Upper lobe of left lung (tissue), 6 donors: ENCODE measurements at places on chromosomes 4 and X.
A peak's percentile ranks its signal among the peaks of the same experiment; 100 is the strongest.

- no peak for DNase-seq
Measured at GRCh38 chrX:153762626-153763173, 1.3 kb upstream of the PLXNB3 start.

GRCh38 chrX:152993933-152994332 is at the start of gene PNMA5:
TSS of gene PNMA5 (minus strand) at chrX:152994116. CDS start at chrX:152991598, 2,518 bp downstream.
- DNase-seq = peak; percentile 30

DNA sequence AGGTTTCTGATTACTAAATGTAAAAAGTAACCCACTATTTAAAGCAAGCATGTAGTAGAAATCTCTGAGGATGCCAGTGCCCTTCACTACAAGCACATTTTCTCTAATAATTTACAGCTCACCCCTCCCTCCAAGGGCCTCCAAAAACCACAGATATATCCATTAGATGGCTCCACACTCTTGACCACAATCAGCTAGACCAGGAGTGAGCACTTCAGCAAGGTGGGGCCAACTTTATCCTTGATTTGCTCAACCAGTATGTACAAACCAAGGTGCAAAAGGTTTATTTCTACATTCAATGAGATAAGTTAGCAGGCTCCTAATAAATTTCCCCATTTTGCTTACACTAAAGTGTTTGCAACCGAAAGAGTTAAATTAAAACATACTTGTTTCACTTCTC is 35.8 kb downstream of the RFC1 start:
- peak; percentile 54 for DNase-seq

GRCh38 chrX:139156356-139156755 is 374.2 kb upstream of the F9 start:
- no peak for DNase-seq

GRCh38 chrX:42678133-42678532 is 99.8 kb downstream of the PPP1R2C start:
- no peak for DNase-seq
